GM03348 (cell line): ENCODE measurements at places on chromosomes 6 and 20.

DNA sequence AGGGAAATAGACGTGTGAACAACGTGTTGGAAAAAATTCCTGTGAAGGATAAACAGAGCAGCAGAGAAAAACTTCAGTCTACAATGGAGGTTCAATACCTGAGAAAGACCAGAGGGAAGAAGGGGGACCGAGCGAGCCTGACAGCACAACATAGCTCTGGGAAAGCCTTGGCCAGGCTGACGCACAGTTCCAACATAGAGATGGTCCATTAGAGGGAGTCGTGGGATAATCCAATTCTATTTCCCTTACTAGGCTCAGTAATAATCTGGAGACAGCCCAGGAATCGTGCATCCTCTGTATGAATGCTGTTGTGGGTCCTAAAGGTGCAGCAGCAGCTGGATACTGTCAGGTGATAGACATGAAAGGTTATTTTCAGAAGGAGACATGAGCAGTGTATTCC is 370.8 kb upstream of the BTBD3 start:
- no peak for DNase-seq

DNA sequence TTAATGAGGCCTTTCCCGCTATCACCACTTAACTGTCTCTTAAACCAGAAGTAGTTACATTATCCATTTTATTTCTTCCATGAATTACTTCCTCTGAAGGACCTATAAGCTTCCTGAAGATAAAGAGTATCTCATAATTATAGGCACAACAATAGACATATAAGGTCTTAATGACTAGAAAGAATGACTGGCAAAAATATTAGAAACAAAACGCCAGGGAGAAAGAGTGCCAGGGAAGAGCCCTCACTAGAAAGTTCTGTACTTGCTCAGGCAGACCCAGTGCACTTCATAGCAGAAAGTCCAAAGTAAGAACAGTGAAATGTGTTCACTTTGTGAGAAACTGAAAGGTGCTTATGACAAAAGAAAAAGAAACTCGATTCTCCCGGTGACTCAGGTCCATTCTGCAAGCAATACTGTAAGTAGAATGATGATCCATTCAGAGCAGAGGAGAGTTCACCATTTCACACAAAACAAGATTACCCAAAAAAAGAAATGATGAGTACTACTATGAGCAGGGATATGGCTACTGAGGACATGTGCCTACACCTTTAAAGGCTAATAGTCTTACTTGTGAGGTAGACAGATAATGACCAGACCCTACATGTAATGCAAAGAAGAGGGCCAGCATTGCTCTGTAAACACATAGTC is 5.5 kb downstream of the ZNF334 start:
- DNase-seq: no peak

DNA sequence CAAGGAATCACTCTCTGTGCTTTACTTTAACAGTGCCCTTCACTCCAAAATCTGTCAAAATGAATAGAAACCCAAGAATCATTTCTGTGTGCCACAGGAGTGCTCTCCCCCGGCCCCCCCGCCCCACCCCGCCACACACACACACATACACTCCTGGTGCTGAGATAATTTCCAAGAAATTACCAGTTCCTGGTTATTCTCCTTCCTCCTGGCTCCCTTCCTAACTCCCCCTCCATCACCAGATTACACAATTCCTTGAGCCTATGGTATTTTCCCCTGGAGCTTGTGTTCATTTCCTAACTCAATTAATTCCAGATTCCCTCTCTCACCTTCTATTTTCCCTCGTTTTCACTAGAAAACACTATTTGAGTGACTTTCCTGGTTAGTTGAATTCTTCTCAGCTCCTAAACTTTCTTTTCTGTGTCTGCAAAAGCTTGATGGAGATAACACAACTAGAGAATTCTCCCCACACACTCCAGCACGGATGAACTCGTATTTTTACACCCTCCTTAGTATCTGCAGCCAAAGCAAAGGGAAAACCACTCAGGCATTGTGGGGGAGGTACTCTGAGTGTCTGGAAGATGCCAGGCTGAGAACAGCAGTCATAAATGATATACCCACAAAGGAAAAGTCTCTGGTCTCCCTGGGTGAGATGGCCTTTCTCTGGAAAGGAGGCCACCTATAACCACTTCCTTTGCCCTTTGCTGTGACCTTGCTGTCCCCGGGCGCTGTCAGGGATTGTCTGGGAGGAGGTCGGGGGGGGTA is 1.9 kb upstream of the SLC24A3 start:
- peak; percentile 31 for DNase-seq

GRCh38 chr6:135329851-135330803 is 149.0 kb downstream of the MYB start:
- no peak for DNase-seq

- DNase-seq: no peak
Observed at GRCh38 chr20:49644980-49645565, 68.6 kb downstream of the B4GALT5 start.

- no peak for DNase-seq
Observed at GRCh38 chr20:23407781-23408464, 13.4 kb downstream of the NAPB start.

DNA sequence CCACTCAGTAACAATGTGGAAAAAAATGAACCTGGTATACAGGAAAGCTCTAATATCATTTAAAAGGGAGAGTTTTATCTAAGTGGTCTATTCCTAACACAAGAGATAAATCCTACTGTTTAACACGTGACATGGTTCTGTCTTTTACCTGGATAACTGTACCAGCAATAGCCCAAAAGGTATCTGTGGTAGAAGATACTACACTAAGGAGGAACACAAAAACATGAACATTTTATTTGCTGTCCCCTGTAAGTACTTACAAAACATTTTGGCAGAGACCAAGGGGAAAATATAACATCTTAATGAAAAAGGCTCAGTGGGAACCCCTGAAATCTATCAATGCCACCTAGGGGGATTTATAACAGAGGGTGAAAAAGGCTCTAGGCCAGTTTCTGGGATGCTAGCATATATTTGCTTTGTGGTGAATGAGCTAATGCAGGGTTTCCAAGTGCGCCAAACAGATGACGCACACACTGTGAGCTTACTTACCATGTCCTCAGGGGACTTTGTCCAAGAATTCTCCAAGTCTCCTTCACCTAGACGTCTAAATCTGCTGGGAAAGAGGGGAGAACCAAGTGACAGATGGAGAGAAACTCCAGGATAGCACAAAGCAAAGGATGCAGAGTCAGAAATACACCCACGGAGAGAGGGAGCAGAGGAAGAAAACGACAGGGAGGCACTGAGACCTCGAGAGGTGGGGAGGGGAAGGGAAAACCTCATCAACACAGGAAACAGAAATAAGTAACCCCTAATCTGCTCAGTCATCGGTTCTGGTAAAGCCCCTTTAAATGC is 147.9 kb upstream of the PRND start:
- DNase-seq: peak; percentile 61

DNA sequence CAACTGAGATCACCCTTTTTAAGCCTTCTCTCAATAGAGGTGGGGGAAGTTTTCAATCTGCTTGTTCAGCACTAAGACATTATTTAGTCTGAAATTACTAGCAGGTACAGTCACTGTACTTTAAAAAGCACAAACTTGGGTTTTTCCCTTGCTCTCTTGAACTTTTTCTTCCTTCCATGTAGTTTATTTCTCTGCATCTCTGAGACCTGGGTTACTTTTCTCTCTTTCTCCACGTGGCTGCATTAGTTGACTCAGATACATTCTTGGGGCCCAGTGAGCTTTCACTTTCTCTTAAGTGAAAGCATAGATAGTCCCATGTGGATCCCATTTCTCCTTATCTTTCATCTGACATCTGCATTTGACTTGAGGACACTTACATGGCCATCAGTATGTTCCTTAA is 433.9 kb upstream of the MAP3K7 start:
- DNase-seq: no peak

GRCh38 chr20:53957451-53958172 is 112.8 kb downstream of the BCAS1 start:
- DNase-seq: peak; percentile 34

- DNase-seq: no peak
Observed at GRCh38 chr6:87103977-87104601, 9.2 kb upstream of the CGA start.

GRCh38 chr20:9374072-9374471 is 140.3 kb upstream of the LAMP5 start:
- no peak for DNase-seq

DNA sequence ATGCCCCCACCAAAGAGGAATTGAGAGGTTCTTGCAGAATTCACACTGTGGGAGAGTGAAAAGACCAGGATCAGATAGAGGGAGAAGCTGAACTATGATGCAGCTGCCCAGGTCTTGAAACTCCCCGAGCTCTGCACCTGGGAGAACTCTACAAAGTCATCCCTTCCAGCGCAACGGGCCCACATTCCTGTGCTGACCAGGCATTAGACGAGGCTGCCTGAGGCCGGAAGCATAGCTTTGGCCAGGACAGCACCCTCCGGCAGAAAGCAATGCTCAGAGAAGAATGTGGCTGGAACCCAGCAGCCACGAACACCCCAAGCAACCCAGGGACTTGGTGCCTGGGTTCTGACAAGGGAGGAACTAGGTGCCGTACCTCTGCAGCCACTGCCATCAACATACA is 281.5 kb upstream of the CDH4 start:
- no peak for DNase-seq
